Stimulated activated CD4-positive, alpha-beta T cell treated with anti-CD3 and anti-CD28 coated beads, Interleukin-1b, Interleukin-23, amount 100 ng/mL, for 4 hours (primary cell): ENCODE measurements at places on chromosomes 3 and 15.

DNA sequence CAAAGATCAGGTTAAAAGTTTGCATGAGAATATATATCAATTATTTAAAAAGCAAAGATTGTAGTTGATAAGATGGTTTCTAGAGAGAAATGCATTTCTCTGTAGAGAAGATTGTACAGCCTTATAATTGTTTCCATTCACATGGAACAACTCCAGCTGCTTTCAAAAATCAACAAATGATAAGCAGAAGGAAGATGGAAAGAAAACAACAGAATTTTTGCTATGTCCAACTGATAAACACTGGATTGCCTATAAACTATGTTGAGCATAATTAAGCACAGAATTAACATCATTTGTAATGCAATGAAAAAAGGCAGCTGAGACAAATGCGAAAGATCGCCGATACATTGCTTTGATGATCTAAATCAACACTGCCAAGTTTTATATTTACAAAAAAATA lies 89.0 kb downstream of the C3orf85 start:
- DNase-seq = no peak

GRCh38 chr15:51623386-51623938 lies 891 bp upstream of the DMXL2 start:
- no peak for DNase-seq

GRCh38 chr3:61092870-61093269 lies 158.4 kb downstream of the FHIT start:
- DNase-seq = no peak

DNA sequence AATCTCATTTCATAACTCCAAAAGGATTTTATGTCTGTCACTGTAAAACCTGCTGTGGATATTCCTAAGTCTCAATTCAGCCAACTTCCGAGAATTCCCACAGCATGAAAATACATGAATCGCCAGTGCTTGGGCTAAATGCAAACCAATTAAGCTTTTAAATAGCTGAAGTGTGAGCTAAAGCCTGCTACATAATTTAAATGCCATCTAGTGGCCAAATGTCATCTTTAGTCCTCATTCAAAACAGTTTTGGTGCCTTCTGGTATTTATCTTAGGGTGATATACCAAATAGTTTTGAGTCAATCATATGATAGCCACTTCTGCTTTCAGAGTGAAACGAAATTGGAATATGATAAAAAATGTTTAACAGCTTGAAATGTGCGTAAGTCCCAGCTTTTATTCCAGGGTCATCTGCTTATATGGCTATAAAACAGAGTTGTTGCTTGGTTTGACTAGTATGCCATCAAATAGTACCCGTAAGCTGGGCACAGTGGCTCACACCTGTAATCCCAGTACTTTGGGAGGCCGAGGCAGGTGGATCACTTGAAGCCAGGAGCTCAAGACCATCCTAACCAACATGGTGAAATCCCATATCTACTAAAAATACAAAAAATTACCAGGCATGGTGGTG lies 41.8 kb upstream of the CCNL1 start:
- no peak for DNase-seq

DNA sequence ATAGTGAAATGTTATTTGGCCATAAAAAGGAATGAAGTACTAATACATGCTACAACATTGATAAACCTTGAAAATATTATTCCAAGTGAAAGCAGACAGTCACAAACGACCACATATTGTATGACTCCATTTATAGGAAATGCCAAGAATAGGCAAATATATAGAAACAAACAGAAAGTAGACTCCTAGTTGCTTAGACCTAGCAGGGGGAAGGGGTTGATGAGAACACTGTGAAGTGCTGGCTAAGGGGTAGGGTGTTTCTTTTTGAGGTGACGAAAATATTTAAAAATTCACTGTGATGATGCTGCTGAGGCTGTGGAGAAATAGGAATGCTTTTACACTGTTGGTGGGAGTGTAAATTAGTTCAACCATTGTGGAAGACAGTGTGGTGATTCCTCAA lies 30.5 kb upstream of the XIRP1 start:
- no peak for DNase-seq

- DNase-seq = no peak
Observed at GRCh38 chr15:81074773-81075172, 59.3 kb upstream of the CFAP161 start.

DNA sequence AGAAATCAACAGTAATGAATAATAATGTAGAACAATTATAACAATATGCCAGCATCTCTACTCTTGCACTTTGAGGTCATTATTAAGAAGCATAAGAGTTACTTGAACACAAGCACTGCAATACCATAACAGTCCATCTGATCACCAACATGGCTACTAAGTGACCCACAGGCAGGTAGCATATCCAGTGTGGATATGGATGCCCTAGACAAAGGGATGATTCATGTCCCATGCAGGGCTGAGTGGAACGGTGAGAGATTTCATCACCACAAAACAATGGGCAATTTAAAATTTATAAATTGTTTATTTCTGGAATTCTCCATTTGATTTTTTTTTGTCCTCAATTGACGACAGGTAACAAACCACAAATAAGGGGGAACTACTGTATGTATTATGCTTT lies 107.7 kb upstream of the TSC22D2 start:
- DNase-seq = no peak

DNA sequence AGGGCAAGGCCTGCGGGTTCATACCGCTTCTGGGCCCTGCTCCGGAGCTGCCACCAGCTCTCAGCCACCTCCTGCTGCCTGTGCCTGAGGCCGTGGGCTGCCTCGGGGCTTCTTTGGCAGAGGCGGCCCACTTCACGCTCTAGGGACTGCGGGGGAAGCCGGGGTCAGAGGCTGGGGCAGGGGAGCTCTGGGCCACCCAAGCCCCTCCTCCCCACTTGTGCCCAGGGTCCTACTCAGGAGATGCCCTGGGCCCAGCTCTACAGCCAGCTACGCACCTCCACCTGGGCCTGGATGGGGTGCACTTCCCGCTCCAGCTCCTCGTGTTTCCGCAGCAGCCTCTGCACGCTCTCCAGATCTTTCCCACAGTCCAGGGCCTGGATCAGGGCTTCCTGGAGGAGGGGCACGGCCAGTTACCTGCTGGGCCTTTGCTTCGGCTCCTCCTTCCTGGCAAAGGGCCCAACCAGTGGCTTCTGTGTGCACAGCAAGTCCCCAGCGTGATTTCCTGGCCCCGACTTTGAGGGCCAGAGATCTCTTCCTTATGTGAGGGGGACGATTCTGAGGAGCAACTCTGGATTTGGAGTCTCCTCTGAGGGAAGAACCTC lies 24.0 kb downstream of the PLA2G4B start:
- no peak for DNase-seq

DNA sequence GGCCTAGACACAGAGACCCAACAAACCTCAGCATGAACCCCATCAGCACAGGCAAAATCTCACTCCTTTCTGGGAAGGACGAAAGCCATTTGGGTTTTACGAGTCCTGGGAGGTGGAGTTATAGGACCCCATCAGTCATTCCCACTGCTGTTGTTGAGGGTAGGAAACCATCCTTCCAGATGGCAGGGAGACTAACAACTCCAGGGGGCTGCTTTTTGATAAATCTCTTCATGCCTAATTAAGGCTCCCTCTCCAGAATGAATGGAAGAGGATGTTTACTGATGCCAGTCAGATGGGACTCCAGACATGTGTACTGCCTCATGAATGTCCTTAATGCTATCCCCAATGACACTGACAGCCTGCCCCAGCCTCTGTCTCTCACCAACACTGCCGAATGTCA lies 75.3 kb downstream of the ST8SIA2 start:
- no peak for DNase-seq

GRCh38 chr15:77538793-77539497 lies 93.8 kb downstream of the LINGO1 start:
- DNase-seq = no peak

- DNase-seq = no peak
Observed at GRCh38 chr15:65767895-65768294, 24.2 kb downstream of the DENND4A start.

- no peak for DNase-seq
Observed at GRCh38 chr3:67906261-67906660, 251.8 kb upstream of the SUCLG2 start.

- DNase-seq = no peak
Observed at GRCh38 chr3:127004641-127005397, 21.9 kb downstream of the PLXNA1 start.

DNA sequence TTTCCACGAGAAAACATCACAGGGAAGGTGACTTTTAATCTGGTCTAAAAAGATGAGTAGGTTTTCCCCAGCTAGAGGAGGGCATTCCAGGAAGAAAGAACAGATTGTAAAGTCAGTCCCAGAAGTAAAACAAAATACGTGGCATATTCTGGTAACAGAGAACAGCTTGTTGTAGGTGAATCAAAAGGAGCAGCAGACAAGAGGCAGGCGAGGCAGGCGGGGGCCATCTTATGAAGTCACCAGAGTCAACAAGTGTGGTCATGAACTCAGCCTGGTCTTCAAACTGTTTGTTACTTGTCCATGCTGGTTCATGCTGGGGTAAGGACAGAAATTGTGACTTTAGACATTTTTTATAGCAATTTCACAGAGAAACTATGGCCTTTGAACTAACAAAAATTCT lies 4.0 kb upstream of the POPDC2 start:
- no peak for DNase-seq

GRCh38 chr3:185807445-185808068 lies 17.3 kb downstream of the IGF2BP2 start:
- no peak for DNase-seq

DNA sequence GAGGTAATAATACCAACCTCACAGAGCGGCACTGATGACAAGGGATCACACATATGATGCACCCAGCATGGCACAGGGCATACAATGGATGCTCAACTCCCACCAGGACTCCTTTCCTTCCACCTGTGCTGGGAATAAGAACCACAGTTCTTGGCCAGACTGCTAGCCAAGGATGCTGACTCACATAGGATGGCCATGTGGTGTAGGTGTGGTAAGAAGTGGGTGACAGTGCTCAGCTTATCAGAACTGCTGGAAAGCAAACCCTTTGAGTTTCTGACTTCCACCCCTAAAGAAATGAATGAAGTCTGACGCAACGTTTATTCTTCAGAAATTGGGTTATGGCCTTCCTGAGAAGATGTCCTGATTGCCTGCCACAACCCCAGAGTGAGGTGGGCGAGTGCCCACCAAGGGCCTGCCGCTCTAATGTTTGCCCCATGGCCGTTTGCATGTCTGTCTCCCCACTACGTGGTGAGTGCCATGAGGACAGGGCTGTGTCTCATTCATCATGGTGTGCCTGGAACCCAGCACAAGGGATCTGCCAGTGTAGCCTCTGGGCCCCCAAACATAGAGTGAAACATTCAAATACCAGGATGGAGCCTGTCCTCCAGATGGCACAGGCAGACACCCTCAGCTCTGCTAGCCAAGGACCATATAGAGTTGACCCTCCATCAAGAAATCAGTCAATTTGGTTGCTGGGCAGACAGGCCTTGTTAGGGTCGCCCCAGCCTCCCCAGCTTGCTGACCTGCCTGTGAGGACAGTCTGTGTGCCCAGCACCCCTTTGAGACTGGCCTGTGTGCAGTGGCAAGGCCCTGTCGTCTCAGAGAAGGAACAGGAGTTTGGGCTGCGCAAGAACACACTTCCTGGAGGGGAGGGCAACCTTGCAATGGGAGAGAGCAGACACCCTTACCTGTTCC lies 57.6 kb upstream of the SLCO2A1 start:
- no peak for DNase-seq

DNA sequence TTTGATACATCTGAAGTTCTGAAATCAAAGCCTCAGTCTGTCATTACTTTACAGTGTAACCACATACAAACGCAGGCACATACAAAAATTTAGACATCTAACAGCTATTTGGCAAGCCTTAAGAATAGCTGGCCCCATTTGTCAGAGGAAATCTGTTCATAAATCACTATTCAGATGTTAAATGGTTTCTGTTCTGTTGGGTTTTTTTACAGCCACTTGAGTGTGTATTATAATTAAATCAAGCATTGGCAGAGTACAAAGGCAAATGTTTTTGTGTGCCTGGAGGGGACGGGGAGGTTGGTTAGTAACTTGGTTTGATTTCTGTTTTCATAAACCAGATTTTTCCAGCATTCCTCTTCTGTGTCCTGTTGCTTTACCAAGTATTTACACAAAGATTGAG lies 24.1 kb downstream of the PIGB start:
- no peak for DNase-seq

DNA sequence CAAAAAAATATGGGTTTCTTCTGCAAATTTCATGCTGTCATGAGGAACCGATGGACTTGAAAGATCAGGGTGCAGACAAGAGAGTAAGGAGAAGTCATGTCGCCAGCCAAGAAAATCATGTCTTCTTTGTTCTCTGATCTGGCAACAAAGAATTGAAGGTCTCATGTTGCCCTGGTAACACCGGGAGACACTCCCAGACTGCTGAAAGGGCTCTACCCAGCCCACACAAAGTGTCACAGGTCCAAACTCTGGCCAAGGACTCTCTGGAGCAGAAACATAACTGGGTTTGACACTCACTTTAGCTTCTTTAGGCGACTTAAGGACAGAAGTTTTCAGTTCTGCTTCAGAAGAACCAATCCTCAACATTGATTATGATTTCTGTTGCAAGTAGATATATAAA lies 42.9 kb downstream of the SIDT1 start:
- DNase-seq = no peak

DNA sequence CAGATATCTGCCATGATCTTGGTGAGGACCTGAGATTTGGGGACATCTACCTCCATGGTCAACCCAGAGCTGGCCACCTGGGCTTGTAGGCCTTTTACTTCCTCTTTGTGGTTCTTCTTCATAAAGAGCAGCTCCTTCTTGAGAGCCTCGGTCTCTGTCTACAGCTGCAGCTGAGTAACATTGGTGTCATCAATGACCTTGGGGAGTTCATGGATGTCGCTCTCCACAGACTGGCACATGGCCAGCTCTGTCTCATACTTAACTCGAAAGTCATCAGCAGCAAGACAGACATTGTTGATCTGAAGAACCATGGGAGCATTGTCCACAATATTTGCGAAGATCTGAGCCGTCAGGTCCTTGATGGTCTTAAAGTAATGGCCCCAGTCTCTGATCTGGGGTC lies 15.7 kb upstream of the RASA2 start:
- no peak for DNase-seq

DNA sequence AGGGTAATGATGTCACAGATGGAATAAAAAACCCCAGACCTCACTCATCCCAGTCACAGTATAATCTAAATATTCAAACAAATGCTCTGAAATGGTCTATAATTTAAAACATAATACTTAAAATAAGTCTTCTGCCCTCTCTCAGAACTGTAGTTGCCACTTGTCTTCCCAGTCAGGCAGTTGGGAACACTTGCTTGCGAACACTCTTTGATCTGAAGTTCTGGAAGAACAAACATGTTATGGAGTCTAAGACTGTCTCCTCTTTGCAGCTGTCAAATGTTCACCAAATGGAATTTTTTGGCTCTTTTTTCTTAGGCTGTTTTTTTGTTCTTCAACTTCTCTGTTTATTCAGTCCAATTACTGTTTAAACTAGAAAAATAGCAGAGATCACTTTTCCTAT lies 711.1 kb upstream of the GOLIM4 start:
- DNase-seq = no peak
